ENCODE measurements at places on chromosomes 2 and 18.
A peak's percentile ranks its signal among the peaks of the same experiment; 100 is the strongest.

- no peak for DNase-seq
Measured at GRCh38 chr2:10793816-10794215, 18.8 kb downstream of the PDIA6 start.

DNA sequence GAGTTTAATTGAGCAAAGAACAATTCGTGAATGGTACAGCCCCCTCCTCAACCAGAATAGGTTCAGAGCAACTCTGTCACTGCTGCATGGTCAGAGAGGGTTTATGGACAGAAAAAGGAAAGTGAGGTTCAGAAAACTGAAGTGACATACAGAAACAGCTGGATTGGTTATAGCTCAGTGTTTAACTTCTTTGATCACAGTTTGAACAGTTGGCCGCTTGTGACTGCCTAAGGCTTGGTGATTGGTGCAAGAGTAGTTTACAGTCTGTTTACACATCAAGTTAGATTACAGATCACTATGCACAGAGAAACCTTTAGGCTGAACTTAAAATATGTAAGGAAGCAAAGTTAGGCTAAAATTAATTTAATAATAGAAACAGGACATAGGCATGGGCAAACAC, 459.2 kb downstream of the KCNJ3 start:
- no peak for DNase-seq

DNA sequence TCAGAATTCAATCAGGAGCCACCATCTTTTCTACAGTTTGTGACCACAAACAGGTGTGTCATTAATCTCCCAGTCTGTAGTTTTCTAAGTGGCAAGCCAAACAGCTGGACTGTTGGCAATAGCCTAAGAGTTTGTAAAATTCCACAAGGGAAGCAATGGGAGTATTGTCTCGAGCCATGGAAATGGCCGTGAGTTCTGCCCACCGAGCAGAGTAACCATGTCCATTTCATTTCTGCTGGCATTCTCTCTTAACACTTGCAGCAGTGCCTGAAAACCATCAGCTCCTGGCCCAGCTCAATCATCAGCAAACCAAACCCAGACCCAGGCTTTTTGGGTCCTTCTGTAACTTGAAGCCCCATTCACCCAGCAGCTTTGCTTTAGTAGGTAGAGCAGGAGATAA, 387.8 kb upstream of the CDH7 start:
- no peak for DNase-seq

GRCh38 chr18:12722731-12723130, 19.9 kb downstream of the PSMG2 start:
- no peak for DNase-seq

DNA sequence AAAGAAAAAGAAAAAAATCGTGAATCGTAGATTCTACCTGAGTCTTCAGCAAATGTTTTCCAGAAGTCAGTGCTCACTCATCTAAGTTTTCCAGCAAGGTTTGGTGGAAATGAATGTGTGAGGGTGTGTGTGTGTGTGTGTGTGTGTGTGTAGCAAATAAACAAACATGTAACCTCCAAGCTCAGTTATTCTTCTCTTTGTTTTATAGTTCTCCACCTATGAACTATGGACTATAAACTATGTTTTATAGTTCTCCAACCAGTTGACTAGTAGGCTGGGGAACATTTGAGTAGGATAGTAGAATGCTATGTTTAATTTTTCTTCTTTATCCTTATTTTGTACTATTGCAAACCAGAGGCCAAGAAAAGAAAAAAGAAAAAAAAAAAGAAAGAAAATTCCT, 44.6 kb upstream of the SERPINE2 start:
- no peak for DNase-seq

DNA sequence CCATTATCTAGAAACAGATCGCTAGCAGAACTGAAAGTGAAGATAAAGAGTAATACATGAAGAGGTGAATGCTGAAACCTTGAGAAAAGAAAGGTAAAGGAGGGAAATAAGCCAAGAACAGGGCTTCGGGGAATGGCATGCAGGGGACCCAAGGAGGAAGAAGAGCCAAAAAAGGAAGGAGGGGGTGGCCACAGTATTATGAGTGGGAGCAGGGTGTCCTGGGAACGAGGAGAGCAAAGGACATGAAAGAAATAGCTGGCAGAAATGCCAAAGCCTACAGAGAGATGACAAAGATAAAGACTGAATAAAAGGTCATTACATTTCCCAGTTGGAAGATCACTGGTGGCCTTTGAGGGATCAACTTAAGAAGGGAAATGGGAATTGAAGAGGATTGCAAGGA, 82.9 kb downstream of the ACTR3 start:
- no peak for DNase-seq

- DNase-seq, result no peak
Measured at GRCh38 chr2:213609570-213610170, 325.4 kb downstream of the SPAG16 start.

- peak; percentile 34 for DNase-seq
Measured at GRCh38 chr2:237572021-237572741, 5.8 kb downstream of the PRLH start.

Measured in GM12878 (cell line).